ENCODE measurements at places on chromosomes 16 and 17.

GRCh38 chr17:2560658-2561057 is 32.8 kb upstream of the PAFAH1B1 start:
- no peak for DNase-seq

GRCh38 chr17:279331-279730 is 73.3 kb downstream of the RPH3AL start:
- no peak for DNase-seq

GRCh38 chr17:78075545-78075944 is 53.0 kb downstream of the TMC6 start:
- DNase-seq, result no peak

- no peak for DNase-seq
These were observed 38.6 kb upstream of the BRD7 start for GRCh38 chr16:50407351-50407750.

DNA sequence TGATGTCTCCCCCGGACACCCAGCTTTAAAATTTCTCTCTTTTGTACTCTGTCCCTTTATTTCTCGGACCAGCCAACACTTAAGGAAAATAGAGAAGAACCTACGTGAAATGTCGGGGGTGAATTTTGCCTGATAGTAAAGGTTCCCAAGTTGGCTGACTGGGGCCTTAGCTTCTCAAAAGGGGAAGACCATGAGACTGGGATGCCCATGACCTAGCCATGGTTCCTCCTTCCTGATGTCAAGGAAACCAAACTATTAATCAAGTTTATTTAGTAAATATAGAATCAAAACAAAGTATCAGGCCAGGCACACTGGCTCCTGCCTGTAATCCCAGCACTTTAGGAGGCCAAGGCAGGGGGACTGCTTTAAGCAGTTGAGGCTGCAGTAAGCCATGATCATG is 2.4 kb upstream of the EIF1 start:
- DNase-seq, result no peak

- DNase-seq, result no peak
These were observed 87.3 kb downstream of the TMEM100 start for GRCh38 chr17:55635253-55635914.

DNA sequence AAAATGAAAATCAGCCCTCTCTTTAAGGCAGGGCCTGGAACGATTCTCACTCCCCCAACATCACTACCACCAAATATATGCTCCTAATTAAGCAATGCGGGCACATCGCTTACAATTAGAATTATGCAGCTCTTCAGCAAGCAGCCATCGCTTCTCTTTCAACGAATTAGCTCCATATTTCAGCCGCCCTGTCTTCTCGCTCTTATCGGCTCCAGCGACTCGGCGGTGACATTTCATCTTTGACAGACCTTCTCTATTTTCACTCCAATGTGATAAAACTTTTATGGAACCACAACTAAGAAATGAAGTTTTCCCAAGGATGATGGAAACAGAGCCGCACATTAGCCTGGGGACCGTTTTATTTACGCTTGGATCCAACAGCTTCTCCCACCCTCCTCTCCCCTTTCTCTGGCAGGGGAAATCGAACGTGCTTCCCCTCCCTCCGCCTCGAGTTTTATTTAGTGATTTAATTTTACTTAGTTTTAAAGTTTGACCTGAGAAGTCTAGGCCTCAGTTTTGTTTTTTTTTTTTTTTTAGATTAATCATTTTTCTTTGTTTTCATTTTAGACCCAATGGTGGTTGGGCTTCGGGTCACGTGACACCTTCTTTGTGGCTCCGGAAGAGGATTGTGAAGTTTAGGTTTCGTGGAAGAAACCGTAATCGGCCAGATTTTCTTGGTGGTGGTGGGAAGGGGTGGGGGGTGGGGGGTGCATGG is 3.1 kb upstream of the HOXB2 start:
- no peak for DNase-seq

- DNase-seq, result no peak
These were observed 76.5 kb upstream of the NUDT7 start for GRCh38 chr16:77645764-77646163.

Measured in activated T-helper 1 cell treated with Interleukin-2 at 50 U/mL for 16 hours (primary cell).